ENCODE measurements at places on chromosomes 13 and 19.

GRCh38 chr13:73079359-73079758, 20.6 kb downstream of the KLF5 start:
- no peak for DNase-seq

DNA sequence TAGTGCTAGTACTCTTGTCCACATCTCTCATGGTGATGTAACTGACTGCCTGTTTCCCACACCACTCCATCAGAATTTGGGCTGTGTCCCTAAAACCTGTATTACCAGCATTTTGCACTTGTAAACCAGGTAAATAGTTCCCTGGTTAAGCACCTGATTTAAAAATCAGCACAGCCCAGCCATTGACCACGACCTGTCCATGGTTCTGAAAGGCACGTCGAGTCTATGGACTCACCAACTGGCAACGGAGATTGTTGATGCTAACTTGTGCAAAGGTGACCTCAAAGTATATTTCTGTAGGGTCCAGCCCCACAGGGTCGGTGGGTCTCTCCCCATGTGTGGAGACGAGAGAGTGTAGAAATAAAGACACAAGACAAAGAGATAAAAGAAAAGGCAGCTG, 46.7 kb upstream of the ZNF835 start:
- no peak for DNase-seq

DNA sequence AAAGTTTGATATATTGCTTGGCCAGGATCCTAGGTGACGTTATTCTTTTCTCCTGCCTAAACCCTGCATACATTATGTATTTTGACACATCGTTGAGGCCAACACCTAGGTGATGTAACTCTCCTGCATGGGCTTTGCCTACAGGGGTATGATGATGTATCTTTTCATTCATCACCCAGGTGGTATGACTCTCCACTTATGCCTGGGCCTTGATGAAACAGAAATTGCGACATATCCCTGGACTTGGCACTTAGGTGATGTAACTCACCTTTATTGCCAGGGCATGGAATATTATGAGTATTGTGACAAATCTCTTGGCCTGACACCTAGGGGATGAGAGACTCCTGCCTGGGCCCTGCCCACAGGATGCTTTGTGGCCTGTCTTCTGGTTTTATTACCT, 18.5 kb upstream of the ZNF681 start:
- no peak for DNase-seq

DNA sequence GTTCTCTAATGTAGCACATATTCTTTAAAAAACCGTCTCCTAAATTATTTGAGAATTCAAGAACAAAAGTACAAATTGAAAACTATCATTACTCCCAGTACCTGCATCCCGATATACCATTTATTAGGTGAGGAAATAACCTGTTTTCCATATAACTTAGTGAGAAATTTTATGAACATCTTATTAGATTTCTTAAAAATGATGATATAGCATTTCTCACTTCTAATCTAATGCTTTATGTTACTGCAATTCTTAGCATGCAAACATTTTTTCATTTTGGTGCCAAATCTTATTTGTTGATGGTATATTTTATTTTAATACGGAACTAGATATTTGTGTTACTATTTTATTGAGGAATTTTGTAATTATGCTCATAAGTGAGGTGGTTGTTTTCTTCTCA, 1321.3 kb upstream of the SLC10A2 start:
- no peak for DNase-seq

DNA sequence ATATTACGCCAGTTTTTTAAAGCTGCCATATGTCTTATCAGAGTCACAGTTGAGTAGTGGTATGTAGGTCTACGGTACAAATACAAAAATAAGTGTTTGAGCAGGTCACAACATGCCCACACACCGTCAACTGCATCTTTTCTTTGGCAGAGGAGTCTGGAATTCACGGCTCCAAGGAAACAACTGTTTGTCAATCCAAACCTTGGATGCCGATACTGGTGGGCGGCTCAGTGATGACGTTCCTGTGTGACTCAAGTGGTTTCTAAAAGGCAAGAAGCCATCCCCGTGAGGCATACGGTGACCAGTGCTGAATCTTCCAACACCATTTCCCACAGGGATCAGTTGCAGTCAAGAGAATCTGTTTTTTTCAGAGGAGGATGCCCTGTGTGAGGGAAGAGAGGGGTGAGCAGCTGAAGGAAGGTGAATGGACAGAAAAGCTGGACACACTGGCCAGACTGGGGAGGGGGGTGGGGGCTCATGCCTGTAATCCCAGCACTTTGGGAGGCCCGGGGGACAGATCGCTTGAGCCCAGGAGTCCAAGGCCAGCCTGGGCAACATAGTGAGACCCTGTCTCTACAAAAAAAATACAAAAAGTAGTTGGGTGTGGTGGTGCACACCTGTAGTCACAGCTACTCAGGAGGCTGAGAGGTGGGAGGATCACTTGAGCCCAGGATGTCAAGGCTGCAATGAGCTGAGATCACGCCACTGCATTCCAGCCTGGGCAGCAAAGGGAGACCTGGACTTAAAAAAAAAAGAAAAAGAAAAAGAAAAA, 22.8 kb upstream of the CEBPG start:
- DNase-seq, result no peak

DNA sequence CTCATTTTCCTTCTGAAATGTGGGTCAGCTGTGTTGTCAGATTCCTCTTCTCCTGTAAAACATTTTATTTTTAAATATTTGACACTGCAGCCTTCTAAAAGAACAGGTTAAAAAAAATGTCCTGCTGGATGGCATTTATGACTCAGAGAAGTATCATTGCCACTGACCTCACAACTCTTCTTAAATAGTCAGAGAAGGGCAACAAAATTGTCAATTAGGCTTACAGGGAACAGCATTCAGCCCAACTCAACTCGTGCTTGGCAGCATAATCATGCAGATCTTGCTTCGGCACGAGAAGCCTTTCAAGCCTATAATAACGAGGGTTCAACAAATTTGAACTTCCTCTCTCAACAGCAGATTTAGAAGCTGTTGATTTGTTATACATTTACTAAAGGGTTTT, 296.7 kb upstream of the DACH1 start:
- DNase-seq, result no peak

DNA sequence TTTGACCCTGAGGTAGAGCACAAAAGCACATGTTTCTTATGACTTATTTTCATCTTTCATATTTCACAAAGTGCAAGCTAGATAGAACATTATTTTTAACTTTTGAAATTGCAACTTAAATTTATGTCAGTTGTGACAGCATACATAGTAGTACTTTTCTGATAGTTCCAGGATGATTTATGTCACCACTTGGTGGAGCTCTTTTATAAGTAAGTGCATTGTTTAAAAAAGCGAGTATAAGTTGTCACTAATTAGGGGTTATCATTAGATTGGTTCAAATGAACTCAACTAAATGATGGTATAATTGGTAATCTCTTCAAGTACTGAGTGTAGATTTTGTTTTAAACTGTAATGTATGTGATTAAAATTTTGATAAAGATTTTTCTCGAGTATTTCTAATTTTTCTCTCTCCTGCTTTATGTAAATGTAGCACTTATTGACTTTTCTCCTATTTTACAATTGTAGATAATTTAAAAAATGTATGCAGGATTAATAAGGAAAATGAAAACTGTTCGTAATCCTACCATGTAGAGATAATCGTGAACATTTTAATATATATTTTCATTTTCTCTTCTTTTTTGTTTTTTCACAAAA, 31.1 kb downstream of the RB1 start:
- no peak for DNase-seq

GRCh38 chr13:27541386-27541785, 78.9 kb downstream of the LNX2 start:
- no peak for DNase-seq

Data from stimulated activated CD4-positive, alpha-beta T cell treated with anti-CD3 and anti-CD28 coated beads, TNF-alpha, amount 100 ng/mL, for 48 hours (primary cell).